Activated T-helper 1 cell treated with anti-CD3 and anti-CD28 coated beads, Interleukin-2, amount 50 U/mL, for 16 hours (primary cell): ENCODE measurements at places on chromosomes 1 and 21.

DNA sequence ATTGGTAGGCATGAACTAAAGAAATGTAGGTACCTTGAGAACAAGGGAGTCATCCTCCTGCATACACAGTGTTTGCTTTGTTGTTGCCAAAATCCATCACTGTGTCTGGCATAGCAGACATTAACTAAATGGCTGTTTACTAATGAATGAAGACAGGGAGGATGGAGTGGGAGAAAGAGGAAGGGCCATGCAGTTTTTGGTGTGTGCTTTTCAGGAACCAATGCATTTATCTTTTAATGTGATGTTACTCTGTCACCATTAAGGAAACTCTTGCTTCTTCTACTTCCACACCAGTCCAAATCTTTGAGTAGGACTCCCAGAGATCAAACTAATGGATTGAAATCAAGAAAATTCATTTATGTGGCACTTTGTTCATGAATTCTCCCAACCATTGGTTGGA, 55.6 kb upstream of the DUSP10 start:
- no peak for DNase-seq

GRCh38 chr1:17653276-17653675, 101.9 kb upstream of the ACTL8 start:
- DNase-seq: no peak

DNA sequence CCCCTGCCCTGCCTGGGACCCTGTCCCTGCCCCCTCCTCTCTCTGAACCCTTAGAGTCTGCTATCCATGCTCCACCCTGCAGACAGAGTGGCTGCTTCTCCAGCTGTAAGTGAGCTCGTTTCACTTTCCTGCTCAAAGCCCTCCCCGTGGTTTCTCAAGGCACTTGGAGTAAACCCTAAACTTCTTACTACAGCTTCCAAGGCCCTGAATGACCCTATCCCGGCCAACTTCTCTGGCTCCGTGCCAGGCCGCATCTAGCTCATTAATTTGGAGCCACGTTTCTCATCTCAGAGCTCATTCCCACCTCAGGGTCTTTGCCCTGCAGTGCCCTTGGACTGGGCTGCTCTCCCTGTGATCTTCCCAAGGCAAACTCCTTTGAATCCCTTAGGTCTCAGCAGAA, 235.1 kb upstream of the RUNX1 start:
- no peak for DNase-seq

GRCh38 chr1:228469413-228470162, 17.6 kb upstream of the RNF187 start:
- DNase-seq: no peak

GRCh38 chr1:212196355-212196754, 88.9 kb upstream of the PPP2R5A start:
- DNase-seq: no peak

DNA sequence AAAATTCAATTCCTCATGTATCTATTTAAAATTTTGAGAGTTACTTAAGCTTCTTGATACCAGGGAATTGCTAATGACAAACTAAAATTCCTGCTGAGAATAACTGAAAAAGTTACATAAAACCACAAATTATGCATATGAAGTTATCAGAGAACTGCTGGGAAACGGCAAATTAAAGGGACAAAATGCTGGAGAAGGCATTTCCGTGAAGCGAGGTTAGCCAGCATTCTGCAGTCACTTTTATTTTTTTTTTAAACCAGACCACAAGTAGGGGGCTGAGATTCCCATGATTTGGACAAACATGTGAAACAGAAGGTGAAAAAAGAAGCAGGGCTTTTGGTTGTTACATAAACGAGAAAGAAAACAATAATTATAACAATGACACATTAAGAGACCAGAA, 737.6 kb upstream of the CHRM3 start:
- no peak for DNase-seq

- DNase-seq: no peak
These were observed 30.4 kb downstream of the TMEM63A start for GRCh38 chr1:225851805-225852204.

DNA sequence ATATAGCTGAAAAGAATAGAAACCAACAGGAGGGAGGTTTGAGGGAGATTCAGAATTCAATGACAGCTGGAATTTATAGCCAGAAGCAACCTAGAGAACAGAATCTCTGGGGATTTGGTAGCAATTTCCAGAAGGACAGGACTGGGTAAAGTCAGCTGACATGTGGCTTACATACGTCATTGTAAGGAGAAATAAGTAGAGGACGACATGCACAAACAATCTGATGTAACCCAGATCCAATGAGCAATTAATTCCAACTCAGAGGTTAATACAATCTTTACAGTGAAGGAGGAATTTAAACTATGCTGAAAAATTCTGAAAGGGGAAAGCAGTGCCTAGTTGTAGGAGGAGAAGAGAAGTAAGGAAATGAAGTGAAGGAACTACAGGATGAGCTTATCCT, 383.9 kb downstream of the PTBP2 start:
- no peak for DNase-seq
